ENCODE measurements at places on chromosomes 3 and 15.

GRCh38 chr15:88115486-88116152 is 140.9 kb downstream of the NTRK3 start:
- no peak overlapping the region for H3K27ac ChIP-seq
- H3K4me1 ChIP-seq: no peaks in the 10 kb centered on the region
- peaks cover 51% of the 10 kb centered on the region for H3K27me3 ChIP-seq

DNA sequence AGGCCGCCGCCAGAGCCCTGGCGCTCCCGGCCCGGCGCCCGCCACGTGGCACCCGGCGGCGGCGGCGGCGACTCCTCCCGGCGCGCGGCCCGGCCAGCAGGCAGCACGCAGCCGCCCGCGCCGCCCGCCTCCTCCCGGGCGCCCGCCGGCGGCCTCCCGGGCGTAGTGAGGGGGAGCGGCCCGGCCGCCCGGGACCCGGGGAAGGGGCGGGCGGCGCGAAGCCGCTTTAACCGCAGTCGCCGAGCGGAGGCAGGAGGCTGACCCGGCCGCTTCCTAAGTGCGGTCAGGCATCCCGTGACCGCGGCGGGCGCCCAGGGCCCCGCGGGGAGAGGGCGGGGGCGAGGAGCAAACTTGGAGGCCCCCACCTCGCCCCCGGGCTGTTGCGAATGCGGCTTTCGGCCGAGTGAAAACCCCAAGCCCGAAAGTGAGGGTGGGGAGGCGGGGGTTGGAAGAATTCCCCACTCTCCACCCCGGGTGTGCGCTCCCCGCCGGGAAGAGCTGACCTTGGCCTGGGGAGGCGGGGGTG is 1.7 kb upstream of the HES1 start:
- H3K4me1 ChIP-seq: peaks cover 38% of the 10 kb centered on the region
- peaks cover 20% of the 10 kb centered on the region for H3K36me3 ChIP-seq
- peak; percentile 45 for DNase-seq
- no peak overlapping the region for H3K27ac ChIP-seq
- H3K4me3 ChIP-seq: peak overlapping the region; percentile 87

- peaks cover 8% of the 10 kb centered on the region for H3K36me3 ChIP-seq
- peaks cover 30% of the 10 kb centered on the region for H3K4me1 ChIP-seq
- H3K27me3 ChIP-seq: no peaks in the 10 kb centered on the region
- DNase-seq: no peak
Measured at GRCh38 chr3:17149076-17149475, 264.3 kb downstream of the PLCL2 start.

DNA sequence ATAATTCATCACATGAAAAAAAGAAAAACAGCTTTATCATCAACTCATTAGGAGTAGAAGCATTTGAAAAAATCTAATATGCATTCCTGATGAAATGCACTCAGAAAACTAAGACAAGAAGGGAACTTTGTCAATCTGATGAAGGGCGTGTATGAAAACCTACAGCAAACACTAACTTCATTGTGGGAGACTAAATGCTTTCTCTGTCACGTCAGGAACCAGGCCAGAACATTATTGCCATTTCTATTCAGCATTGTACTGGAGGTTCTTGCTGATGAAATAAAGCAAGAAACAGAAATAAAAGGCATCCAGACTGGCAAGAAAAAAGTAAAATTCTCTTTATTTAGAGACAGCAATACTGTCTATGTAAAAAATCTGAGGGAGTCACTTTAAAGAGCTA is 235.2 kb downstream of the GABRB3 start:
- no peak for DNase-seq
- no peaks in the 10 kb centered on the region for H3K36me3 ChIP-seq
- H3K27ac ChIP-seq: no peak overlapping the region
- no peaks in the 10 kb centered on the region for H3K4me1 ChIP-seq
- no peak overlapping the region for H3K4me3 ChIP-seq

GRCh38 chr15:91265416-91265940 is 165.4 kb downstream of the SV2B start:
- no peak overlapping the region for H3K4me3 ChIP-seq
- no peaks in the 10 kb centered on the region for H3K36me3 ChIP-seq
- H3K27me3 ChIP-seq: peaks cover 16% of the 10 kb centered on the region
- H3K27ac ChIP-seq: no peak overlapping the region
- no peaks in the 10 kb centered on the region for H3K4me1 ChIP-seq
- no peak for DNase-seq

- H3K36me3 ChIP-seq: peaks cover 52% of the 10 kb centered on the region
- no peaks in the 10 kb centered on the region for H3K27me3 ChIP-seq
- DNase-seq: no peak
- no peak overlapping the region for H3K27ac ChIP-seq
- H3K4me1 ChIP-seq: peaks cover 9% of the 10 kb centered on the region
Measured at GRCh38 chr3:38127611-38128302, 9.2 kb downstream of the ACAA1 start.

DNA sequence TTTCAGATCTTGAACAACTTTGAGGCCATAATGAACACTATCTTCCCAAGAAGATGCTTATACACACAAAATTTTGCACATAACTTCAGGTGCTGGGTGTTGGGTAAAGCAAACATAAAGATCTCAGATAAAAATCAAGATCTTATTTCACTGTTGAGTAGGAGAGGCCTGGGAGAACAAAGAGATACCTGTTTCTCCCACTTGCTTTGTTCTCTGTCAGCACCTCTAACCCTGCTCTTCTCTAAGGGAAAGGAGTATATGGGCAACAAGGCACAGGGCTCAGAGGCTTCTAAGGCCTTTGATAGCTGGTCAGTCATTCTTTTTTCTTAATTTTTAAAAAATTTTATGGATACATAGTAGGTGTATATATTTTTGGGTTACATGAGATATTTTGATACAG is 3.6 kb upstream of the GK5 start:
- no peak for DNase-seq
- H3K27ac ChIP-seq: no peak overlapping the region
- H3K4me3 ChIP-seq: no peak overlapping the region
- no peaks in the 10 kb centered on the region for H3K36me3 ChIP-seq
- H3K4me1 ChIP-seq: peaks cover 7% of the 10 kb centered on the region
- H3K27me3 ChIP-seq: no peaks in the 10 kb centered on the region

GRCh38 chr15:55319537-55320237 is 665 bp downstream of the PIGB start:
- no peak for DNase-seq
- peak overlapping the region; percentile 100 for H3K27ac ChIP-seq
- peaks cover 40% of the 10 kb centered on the region for H3K36me3 ChIP-seq
- H3K4me1 ChIP-seq: peaks cover 46% of the 10 kb centered on the region

DNA sequence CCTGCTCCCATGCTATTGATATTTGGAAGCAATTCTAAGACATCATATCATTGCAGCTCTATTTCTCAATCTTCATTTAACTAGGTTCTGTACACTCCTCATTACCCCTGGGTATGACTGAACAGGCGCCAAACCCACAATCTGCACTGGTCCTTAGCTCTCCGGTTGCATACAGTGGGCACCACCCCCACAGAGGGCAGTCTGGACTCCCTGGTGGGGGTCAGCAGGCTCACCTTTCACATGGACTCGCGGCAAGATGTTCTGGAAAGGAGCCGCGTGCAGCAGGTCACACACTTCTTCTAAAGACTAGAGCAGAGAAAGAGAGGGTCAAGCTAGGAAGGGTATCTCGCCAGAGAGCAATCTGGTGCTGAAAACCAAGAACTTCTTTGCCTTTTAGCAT is 36.5 kb downstream of the NIPA2 start:
- DNase-seq: no peak
- no peak overlapping the region for H3K27ac ChIP-seq
- H3K36me3 ChIP-seq: peaks cover 6% of the 10 kb centered on the region
- H3K4me1 ChIP-seq: no peaks in the 10 kb centered on the region
- H3K4me3 ChIP-seq: no peak overlapping the region

GRCh38 chr15:96223939-96224338 is 106.6 kb upstream of the NR2F2 start:
- peaks cover 29% of the 10 kb centered on the region for H3K27me3 ChIP-seq
- no peak overlapping the region for H3K27ac ChIP-seq
- H3K4me3 ChIP-seq: no peak overlapping the region
- no peaks in the 10 kb centered on the region for H3K36me3 ChIP-seq

DNA sequence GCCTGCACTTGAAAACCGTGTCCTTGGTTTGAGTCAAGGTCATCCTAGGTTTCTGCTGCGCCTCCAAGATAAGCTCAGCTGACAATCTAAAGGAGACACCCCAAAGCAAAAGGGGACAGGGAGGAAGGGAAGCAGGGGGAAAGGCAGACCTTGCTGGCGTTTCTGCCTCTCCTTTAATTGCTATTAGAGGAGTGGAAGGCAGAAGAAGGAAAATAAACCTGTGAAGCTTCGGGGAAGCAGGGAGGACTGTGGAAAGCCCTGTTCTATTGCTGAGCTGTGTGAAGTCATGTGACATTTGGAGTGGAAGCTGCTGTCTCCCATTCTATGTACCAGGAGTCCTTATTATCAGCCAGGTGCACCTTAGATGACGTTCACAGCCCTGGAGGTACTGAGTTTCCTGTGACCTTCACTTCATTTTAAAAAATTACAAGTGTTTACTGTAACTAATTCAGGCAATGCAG is 21.5 kb upstream of the CHD2 start:
- H3K4me1 ChIP-seq: peaks cover 23% of the 10 kb centered on the region
- H3K27ac ChIP-seq: no peak overlapping the region
- H3K27me3 ChIP-seq: no peaks in the 10 kb centered on the region
- no peak overlapping the region for H3K4me3 ChIP-seq
- H3K36me3 ChIP-seq: peaks cover 28% of the 10 kb centered on the region

DNA sequence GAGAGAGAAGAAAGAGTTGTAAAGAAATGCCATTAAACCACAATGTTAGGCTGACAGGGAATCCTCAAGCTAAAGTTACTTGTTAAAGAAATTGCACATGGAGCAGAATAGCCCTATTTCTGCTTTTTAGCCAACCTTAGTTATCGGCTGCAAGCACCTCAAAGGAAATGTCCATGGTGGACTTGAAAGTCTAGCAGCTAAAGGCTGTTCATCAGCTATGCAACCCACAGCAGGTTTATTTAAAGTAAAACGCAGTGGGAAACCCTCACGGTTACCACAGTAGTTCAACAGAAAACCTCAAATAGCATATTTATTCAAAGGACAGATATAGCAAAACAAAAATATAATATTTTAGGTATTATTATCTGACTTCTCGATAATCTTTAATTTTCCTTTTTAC is 967.2 kb downstream of the IGSF11 start:
- H3K27ac ChIP-seq: no peak overlapping the region
- H3K27me3 ChIP-seq: no peaks in the 10 kb centered on the region
- no peaks in the 10 kb centered on the region for H3K36me3 ChIP-seq
- H3K4me3 ChIP-seq: no peak overlapping the region

GRCh38 chr3:97967966-97968365 is 4.3 kb downstream of the RIOX2 start:
- H3K27me3 ChIP-seq: no peaks in the 10 kb centered on the region
- no peak overlapping the region for H3K4me3 ChIP-seq
- DNase-seq: no peak
- no peak overlapping the region for H3K27ac ChIP-seq
- H3K4me1 ChIP-seq: peaks cover 18% of the 10 kb centered on the region
- H3K36me3 ChIP-seq: peaks cover 27% of the 10 kb centered on the region

GRCh38 chr3:99118381-99118780 is 216.9 kb upstream of the DCBLD2 start:
- H3K4me1 ChIP-seq: no peaks in the 10 kb centered on the region
- H3K4me3 ChIP-seq: no peak overlapping the region
- no peak overlapping the region for H3K27ac ChIP-seq
- no peaks in the 10 kb centered on the region for H3K27me3 ChIP-seq
- no peak for DNase-seq
- H3K36me3 ChIP-seq: no peaks in the 10 kb centered on the region

- no peak for DNase-seq
- no peaks in the 10 kb centered on the region for H3K27me3 ChIP-seq
- no peak overlapping the region for H3K27ac ChIP-seq
- no peak overlapping the region for H3K4me3 ChIP-seq
- no peaks in the 10 kb centered on the region for H3K4me1 ChIP-seq
Measured at GRCh38 chr3:184349563-184350470, 11.6 kb downstream of the CLCN2 start.

DNA sequence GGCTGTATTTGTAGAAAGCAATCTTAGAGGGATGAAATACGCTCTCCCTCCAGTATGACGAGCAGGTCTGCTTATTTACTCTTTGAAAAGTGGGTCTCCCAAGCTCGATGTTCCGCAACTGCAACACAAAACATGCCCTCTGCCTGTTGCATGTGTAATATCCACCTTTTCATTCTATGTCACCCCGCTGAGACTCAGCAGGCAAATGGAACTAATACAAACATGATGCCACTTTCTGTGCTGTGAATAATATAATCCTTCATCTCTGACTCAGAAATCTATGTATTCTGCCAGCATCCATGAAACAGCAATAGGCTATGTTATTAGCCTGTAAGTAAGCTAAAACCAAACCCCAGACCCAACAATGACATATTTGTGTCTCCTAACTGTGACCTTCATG is 200.8 kb upstream of the TMCO5A start:
- no peaks in the 10 kb centered on the region for H3K36me3 ChIP-seq
- H3K27ac ChIP-seq: no peak overlapping the region
- H3K27me3 ChIP-seq: no peaks in the 10 kb centered on the region
- no peaks in the 10 kb centered on the region for H3K4me1 ChIP-seq
- DNase-seq: no peak

- H3K4me3 ChIP-seq: no peak overlapping the region
- H3K27ac ChIP-seq: no peak overlapping the region
- H3K27me3 ChIP-seq: no peaks in the 10 kb centered on the region
- DNase-seq: no peak
- no peaks in the 10 kb centered on the region for H3K4me1 ChIP-seq
- H3K36me3 ChIP-seq: no peaks in the 10 kb centered on the region
Measured at GRCh38 chr3:62955126-62955525, 79.9 kb upstream of the CADPS start.

- H3K27me3 ChIP-seq: no peaks in the 10 kb centered on the region
- no peak overlapping the region for H3K4me3 ChIP-seq
Measured at GRCh38 chr3:164577667-164578210, 500.6 kb downstream of the SI start.

DNA sequence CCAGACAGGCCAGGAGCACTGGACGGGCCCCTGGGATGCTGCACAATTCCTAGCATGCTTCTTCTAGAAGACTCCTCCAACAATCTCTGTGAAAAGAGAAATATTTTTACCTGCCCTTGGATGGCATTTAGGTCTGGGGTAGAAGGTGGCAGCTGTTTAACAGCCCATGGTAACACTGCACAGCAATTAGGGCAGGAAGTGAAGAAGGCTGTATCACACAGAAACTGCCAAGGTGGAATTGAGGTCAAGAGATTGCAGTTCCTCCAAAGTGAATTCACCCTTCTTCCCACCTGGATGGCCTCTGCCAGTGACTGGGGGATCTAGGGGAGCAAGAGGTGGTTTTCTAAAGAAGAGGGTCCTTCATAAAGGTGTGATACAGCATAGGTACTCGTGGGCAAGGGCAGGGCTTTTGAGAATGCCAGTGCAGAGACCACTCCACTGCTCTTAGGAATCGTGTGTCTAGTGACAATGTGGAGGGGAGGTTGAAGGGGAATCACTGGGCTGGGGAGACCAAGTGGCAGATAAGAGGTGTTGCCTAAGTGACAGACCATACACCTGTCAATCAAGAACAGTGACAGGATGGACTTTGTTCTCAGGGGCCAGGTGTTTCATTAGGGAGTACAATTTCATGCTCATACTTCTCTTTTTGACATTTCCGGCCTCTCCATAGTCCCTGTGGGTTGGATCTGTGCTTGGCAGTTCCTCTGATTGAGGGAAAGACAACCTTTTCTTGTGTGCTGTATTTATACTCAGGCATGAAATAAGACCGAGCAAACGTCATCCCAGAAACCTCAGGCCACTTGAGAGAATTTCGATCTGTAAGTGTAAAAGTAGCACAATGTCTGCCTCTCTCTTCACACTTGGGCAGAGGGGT is 83.5 kb upstream of the BCL6 start:
- peaks cover 15% of the 10 kb centered on the region for H3K4me1 ChIP-seq
- DNase-seq: peak; percentile 8
- peak overlapping the region; percentile 86 for H3K27ac ChIP-seq
- no peak overlapping the region for H3K4me3 ChIP-seq
- H3K27me3 ChIP-seq: no peaks in the 10 kb centered on the region

Data from effector memory CD8-positive, alpha-beta T cell (primary cell).